Activated CD4-positive, alpha-beta T cell treated with anti-CD3 and anti-CD28 coated beads, Interleukin-2, amount 10 ng/mL, durations not matched to agents 7 days and 5 days (primary cell): ENCODE measurements at places on chromosomes 6 and 20. TPM values are rescaled to one million over a fixed set of nuclear protein-coding genes. Genes with fewer than 3 reads are reported as not detected.

GRCh38 chr6:49813248-49813647 is 26.2 kb upstream of the PGK2 start:
- H3K4me1 ChIP-seq, result no peaks in the 10 kb centered on the region
- no peaks in the 10 kb centered on the region for H3K36me3 ChIP-seq
- no peak overlapping the region for H3K4me3 ChIP-seq
- no peak overlapping the region for H3K27ac ChIP-seq
- H3K27me3 ChIP-seq, result no peaks in the 10 kb centered on the region

DNA sequence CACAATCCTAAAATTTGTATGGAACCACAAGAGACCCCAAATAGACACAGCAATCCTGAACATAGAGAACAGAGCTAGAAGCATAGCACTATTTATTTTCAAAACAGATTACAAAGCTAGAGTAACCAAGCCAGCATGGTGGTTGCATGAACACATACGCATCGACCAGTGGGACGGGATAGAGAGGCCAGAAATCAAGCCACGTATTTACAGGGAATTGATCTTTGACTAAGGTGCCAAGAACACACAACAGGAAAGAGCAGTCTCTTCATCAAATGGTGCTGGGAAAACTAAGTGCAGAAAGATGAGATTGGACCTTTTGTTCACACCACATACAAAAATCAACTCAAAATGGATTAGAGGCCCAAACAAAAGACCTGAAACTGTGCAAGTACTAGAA is 21.1 kb downstream of the TTLL2 start:
- H3K36me3 ChIP-seq, result no peaks in the 10 kb centered on the region
- DNase-seq, result no peak
- H3K27me3 ChIP-seq, result peaks cover 45% of the 10 kb centered on the region
- no peak overlapping the region for H3K27ac ChIP-seq

- no peaks in the 10 kb centered on the region for H3K4me1 ChIP-seq
- H3K27ac ChIP-seq, result no peak overlapping the region
Observed at GRCh38 chr6:63764318-63764916, 128.8 kb downstream of the PHF3 start.

- H3K27ac ChIP-seq, result no peak overlapping the region
- no peak for DNase-seq
- H3K4me1 ChIP-seq, result no peaks in the 10 kb centered on the region
- H3K27me3 ChIP-seq, result no peaks in the 10 kb centered on the region
Observed at GRCh38 chr20:11380283-11380682, 537.4 kb upstream of the BTBD3 start.

- no peak overlapping the region for H3K4me3 ChIP-seq
- no peak for DNase-seq
- H3K4me1 ChIP-seq, result no peaks in the 10 kb centered on the region
- no peak overlapping the region for H3K27ac ChIP-seq
Observed at GRCh38 chr20:58584051-58584824, 66.8 kb upstream of the STX16 start.

GRCh38 chr20:41287327-41287726 is 30.2 kb downstream of the ZHX3 start:
- no peaks in the 10 kb centered on the region for H3K4me1 ChIP-seq
- H3K27ac ChIP-seq, result no peak overlapping the region
- H3K36me3 ChIP-seq, result peaks cover 5% of the 10 kb centered on the region
- H3K27me3 ChIP-seq, result no peaks in the 10 kb centered on the region
- H3K4me3 ChIP-seq, result no peak overlapping the region

GRCh38 chr6:116973976-116974375 is 96.9 kb downstream of the RFX6 start:
- no peaks in the 10 kb centered on the region for H3K36me3 ChIP-seq
- H3K4me3 ChIP-seq, result no peak overlapping the region
- H3K27ac ChIP-seq, result no peak overlapping the region
- no peaks in the 10 kb centered on the region for H3K4me1 ChIP-seq

DNA sequence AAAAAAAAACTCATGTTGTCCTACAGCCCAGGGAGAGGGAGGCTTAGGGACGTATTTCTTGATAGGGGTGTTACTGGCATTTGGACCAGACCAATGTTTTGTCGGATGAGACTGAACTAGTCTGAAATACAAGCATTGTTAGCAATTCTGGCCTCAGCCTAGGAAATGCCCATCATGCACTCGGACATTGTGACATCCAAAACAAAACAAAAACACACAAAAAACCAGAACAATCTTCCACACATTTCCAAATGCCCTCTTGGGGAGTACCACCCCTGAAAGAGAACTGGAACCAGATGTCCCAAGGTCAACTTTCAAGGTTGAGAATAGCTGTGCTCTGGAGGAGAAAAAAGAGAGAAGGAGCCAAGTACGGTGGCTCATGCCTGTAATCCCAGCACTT is 299.1 kb upstream of the JARID2 start:
- no peak overlapping the region for H3K27ac ChIP-seq
- H3K36me3 ChIP-seq, result no peaks in the 10 kb centered on the region
- DNase-seq, result no peak
- no peaks in the 10 kb centered on the region for H3K4me1 ChIP-seq
- no peaks in the 10 kb centered on the region for H3K27me3 ChIP-seq
- H3K4me3 ChIP-seq, result no peak overlapping the region

DNA sequence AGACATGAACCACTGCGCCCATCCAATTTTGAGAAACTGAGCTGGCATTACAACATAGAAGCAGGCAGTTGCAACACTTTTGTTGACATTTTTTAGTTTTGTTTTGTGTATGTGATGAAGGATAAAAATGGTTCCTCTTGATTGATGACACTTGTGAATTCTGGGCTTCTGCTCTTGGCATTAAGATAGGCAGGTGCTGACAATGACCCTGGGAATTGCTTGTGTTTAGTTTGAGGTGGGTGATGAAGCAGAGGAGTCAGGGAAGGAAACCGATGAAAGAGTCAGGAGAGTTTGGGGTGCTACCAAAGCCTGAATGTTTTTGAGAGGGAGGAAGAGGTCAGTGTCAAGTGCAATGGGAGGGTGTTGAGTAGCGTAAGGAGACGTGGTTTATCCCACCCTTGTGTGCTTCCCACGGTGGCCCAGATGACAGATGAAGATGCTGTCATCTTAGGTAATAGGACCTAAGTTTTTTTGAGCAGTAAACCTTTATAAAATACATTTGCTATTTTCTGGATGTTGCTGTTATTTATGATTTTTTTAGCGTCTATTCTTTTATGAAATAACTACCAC is 19.4 kb downstream of the CDS2 start:
- peaks cover 34% of the 10 kb centered on the region for H3K4me1 ChIP-seq
- H3K27me3 ChIP-seq, result no peaks in the 10 kb centered on the region

DNA sequence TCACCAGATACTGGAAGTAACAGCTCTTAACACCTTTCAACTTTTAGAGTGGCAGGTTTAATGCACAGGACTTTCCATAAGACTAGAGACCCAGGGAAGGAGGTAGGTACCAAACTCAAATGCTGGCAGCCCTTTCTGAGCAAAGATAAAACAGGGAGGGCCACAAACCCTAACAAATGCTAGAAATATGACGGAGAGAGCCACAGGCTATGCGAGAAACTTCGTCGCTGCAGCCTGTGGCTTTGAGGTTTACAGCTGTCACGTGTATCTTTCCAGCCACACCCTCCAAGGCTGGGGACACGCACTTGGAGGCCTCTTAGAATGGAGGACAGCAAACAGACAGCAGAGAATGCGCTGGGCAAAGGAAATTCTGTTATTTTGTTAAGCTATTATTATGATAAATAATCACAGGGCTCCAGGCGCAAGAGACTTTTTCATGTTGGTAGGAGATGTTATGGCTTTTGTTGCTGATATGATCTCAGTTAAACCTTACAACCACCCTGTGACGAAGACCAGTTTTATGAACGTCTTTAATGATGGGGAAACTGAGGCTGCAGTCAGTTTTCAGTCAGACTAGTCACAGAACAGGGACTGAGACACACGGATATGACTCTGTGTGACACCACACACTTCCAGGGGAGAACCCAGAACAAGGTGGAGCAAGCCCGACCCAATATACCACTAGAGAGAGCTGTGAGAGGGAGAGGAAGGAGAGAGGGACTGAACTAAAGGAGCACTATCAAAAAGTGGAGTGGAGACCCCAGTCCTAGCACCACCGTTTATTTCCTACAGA is 2.0 kb downstream of the TRAM2 start:
- H3K27ac ChIP-seq, result peak overlapping the region; percentile 87
- peak overlapping the region; percentile 74 for H3K4me3 ChIP-seq
- peaks cover 45% of the 10 kb centered on the region for H3K4me1 ChIP-seq
- H3K36me3 ChIP-seq, result peaks cover 3% of the 10 kb centered on the region

DNA sequence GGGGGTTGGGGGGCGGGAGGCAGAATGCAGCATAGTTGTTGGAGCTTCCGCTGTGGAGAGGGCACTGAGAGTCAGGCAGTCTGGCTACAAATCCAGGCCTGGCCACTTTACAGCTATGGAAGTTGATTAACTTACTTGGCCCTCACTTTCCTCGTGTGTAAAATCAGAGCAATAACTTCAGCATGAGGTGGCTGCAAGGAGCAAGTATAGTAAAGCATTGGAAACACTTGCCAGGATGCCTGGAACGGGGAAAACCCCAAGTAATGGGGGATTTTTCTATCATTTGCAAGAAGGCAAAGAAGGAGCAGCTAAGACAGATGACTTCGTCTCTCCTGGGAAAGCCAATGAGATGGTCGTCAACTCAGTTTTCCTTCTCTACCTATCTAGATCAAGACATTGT is 35.8 kb downstream of the AGPAT4 start:
- no peak for DNase-seq
- no peak overlapping the region for H3K4me3 ChIP-seq
- H3K27ac ChIP-seq, result no peak overlapping the region
- H3K4me1 ChIP-seq, result peaks cover 7% of the 10 kb centered on the region
- H3K36me3 ChIP-seq, result peaks cover 13% of the 10 kb centered on the region

- no peaks in the 10 kb centered on the region for H3K36me3 ChIP-seq
- no peaks in the 10 kb centered on the region for H3K4me1 ChIP-seq
- no peak for DNase-seq
- no peak overlapping the region for H3K4me3 ChIP-seq
Observed at GRCh38 chr6:95784869-95785268, 207.5 kb downstream of the MANEA start.

GRCh38 chr6:138343112-138343511 is 34.6 kb upstream of the SMIM28 start:
- peaks cover 21% of the 10 kb centered on the region for H3K27me3 ChIP-seq
- no peaks in the 10 kb centered on the region for H3K36me3 ChIP-seq
- H3K4me1 ChIP-seq, result no peaks in the 10 kb centered on the region
- DNase-seq, result no peak
- H3K4me3 ChIP-seq, result no peak overlapping the region
- H3K27ac ChIP-seq, result no peak overlapping the region

DNA sequence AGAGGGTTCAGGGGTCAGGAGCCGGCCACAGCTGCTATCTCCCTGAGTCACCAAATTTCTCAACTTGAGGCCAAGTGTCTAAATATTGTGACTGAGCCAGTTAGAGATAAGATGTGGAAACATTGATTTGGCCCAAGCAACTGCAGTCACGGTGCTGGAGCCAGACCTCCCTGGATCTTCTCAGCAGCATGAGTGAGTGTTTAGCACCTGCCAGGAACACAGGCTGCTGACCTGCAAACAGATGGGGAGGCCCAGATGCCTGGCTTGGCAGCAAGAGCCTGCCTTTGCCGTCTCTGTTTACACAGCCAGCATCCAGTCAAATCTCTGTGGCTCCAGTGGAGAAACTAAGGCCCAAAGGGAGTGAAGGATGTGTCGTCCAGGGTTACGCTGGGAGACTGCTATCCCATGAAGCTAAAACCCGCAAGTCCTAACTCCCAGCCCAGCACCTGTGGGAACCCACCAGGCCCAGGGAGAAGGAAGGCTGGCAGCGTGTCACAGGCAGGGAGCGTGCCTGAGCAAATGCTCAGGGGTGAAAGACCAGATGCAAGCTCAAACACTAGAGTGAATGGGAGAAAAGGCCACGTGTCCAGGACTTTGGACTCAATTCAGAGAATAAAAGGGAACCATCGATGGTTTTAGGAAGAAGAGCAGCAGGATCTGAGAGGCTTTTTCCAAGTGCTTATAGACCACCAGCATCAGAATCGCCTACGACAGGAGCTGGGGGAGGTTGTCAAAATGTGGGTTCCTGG is 15.9 kb upstream of the PTGIS start:
- peaks cover 21% of the 10 kb centered on the region for H3K27me3 ChIP-seq
- peaks cover 20% of the 10 kb centered on the region for H3K36me3 ChIP-seq
- H3K27ac ChIP-seq, result peak overlapping the region; percentile 60
- DNase-seq, result no peak
- no peak overlapping the region for H3K4me3 ChIP-seq

DNA sequence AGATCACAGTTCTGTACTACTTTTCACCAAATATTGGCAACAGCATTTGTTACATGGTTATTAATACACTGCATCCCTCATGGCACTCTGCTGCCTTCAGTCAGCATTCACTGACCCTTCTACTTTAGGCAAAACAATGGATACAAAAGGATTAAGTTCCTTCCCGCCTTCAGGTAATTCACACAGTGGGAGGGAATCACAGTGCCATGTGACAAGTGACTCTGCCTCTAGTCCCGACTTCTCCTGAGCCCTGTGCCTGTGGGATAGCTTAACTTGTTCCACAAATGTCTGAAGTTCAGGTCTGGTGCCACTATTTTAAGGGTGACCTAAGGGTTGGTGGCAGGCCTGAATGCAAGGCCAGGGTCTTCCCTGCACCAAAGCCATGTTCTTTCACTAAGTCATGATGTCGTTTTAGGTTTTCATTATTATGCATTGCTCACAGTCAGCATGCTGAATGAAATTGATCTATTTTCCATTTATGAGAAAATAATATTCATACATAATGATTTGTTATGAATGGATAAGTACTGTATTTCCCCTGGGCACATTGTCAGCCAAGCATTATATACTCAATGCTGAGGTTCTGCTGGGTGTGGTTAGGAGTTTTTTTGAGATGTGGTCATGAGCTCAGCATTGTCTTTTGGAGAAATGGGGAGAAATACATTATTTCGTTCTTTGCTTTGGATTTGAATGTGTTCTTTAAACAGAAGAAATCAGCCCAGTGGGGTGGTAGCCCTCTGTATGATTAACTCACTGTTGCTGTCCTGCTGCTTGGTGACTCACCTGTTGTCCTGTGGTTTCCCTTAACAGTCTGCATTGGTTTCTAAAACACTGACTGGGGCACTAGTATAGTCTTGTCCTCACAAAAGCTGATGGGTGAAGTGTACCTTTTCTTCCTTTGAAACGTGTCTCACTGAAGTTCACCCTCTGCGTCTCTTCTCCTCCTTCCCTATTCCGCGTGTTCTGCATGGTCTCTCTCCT is 66.4 kb downstream of the AFDN start:
- H3K27ac ChIP-seq, result no peak overlapping the region
- H3K4me1 ChIP-seq, result no peaks in the 10 kb centered on the region
- no peak for DNase-seq
- no peaks in the 10 kb centered on the region for H3K27me3 ChIP-seq
- H3K36me3 ChIP-seq, result no peaks in the 10 kb centered on the region

Gene LPA
- total RNA-seq, result not detected

Gene RNF8
- total RNA-seq, result 23.1 TPM

Gene KHDC1
- 6.1 TPM for total RNA-seq

Gene CSE1L
- total RNA-seq, result 85.1 TPM

Gene ZNF322
- 9.0 TPM for total RNA-seq

Gene PNPLA1
- not detected for total RNA-seq

Gene IL20RA
- not detected for total RNA-seq

Gene POPDC3
- not detected for total RNA-seq

Gene PPP1R16B
- 67.4 TPM for total RNA-seq

Gene CNKSR3
- not detected for total RNA-seq

Gene AGER
- total RNA-seq, result 45.4 TPM

Gene FNDC11
- total RNA-seq, result 0.15 TPM
